ENCODE measurements at places on chromosomes 2 and 18. TPM values are rescaled to one million over a fixed set of nuclear protein-coding genes. Genes with fewer than 3 reads are reported as not detected.

- DNase-seq: no peak
Measured at GRCh38 chr2:66575625-66576310, 140.8 kb downstream of the MEIS1 start.

DNA sequence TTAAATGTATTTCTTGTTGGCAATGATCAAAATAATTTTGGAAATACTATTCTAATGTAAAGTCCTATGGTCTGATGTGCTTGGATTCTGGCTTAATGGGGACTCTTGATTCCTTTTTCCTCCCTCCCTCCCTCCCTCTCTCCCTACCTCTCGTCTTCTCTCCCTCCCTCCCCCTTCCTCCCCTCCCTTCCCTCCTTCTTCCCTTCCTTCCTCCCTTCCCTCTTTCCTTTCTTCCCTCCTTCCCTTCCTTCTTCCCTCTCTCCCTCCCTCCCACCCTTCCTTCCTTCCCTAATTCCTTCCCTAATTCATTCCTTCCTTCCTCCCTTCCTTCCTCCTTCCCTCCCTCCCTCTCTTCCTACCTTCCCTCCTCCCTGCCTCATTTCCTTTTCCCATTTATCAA lies 19.9 kb upstream of the NCKAP5 start:
- no peak for DNase-seq

- no peak for DNase-seq
Measured at GRCh38 chr2:186751790-186752189, 57.9 kb downstream of the FAM171B start.

DNA sequence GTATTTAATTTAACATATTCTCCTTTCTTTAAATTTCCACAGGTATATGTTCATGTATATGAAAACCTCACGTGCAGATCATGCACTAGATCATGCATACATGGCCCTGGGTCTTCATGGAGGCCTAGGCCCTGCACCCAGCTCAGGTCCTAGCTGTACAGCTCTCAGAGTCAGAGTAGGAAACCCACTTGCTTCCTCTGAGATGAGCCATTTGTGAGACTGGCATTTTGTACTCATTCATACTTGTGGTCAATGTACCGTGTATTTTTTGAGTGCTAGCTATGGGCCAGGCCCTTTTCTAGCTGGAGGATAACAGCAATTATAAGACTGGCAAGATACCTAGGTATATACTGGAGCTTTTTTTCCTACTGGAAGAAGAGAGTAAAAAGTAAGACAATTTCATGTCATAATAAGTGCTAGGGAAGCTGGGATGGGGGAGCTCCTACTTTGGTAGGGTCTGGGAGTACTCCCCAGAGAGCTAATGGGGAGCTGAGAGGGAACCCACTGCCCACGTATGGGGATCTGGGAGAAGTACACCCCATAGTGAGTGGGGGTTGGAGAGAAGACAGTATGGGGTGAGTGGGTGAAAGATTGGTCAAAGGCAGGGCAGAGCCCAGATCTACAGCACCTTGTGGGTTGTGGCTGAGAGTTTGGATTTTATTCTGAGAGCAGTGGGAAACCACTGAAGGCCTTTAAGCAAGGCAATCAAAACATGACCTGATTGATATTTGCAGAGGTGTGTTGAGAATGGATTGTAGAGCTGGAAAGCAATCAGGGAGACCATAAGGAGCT lies 72.0 kb downstream of the POLE4 start:
- no peak for DNase-seq

DNA sequence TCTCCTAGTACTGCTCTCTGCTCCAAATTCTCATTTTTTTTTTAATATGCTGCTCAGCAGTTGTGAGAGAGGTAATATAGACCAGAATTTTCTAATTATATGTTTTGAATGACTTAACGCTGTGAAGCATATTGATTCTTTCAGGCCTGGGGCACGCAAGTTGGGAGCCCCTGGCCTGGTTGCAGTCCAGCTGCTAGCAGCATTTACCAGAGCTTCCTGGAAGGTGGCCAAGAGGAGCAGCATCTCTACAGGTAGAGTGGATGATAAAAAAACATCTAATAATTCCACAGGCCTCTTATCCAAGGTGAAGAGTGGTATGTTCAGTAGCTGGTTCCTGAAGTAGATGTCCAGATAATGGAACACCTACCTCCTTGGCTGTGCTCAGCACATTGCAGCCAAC lies 7.3 kb upstream of the UGP2 start:
- DNase-seq: no peak

DNA sequence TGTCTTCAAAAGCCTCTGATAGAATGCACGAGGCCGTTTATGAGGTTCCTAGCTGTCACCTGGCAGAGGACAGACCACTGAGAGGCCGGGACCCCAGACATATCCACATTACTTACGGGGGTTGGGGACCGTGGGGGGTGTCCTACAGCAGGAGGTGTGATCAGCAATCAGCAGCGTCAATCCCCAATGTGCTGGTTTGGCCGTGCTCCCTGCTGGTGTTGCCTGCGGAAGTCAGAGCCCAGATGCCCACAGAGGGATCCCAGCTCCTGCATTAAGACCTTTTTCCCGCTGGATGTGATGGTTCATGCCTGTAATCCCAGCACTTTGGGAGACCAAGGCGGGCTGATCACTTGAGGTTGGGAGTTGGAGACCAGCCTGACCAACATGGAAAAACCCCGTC lies 20.8 kb upstream of the SP5 start:
- DNase-seq: no peak

DNA sequence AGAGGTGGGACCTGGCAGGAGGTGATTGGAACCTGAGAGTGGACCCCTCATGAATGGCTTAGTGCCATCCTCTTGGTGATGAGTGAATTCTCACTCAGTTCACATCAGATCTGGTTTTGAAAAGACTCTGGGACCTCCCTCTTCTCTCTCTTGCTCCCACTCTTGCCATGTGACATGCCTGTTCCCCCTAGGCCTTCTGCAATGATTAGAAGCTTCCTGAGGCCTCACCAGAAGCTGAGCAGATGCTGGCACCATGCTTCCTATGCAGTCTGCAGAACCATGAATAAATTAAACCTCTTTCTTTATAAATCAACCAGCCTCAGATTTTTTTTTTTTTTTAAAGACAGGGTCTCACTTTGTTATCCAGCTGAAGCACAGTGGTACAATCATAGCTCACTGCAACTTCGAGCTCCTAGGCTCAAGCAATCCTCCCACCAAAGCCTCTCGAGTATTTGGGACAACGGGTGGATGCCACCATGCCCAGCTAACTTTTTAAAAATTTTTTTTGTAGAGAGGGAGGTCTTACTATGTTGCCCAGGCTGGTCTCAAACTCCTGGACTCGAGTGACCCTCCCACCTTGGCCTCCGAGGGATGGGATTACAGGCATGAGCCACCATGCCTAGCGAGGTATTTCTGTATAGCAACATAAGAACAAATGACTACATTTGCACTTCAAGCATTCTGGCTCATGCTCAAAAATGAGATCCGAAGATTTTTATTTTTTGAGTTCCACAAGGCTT lies 2.0 kb upstream of the ZFAND2B start:
- no peak for DNase-seq

- DNase-seq: no peak
Measured at GRCh38 chr2:134792186-134792585, 46.2 kb upstream of the ACMSD start.

GRCh38 chr2:208713066-208713745 lies 306.6 kb downstream of the PTH2R start:
- DNase-seq: no peak

GRCh38 chr2:224194161-224194560 lies 155.1 kb upstream of the SERPINE2 start:
- no peak for DNase-seq

DNA sequence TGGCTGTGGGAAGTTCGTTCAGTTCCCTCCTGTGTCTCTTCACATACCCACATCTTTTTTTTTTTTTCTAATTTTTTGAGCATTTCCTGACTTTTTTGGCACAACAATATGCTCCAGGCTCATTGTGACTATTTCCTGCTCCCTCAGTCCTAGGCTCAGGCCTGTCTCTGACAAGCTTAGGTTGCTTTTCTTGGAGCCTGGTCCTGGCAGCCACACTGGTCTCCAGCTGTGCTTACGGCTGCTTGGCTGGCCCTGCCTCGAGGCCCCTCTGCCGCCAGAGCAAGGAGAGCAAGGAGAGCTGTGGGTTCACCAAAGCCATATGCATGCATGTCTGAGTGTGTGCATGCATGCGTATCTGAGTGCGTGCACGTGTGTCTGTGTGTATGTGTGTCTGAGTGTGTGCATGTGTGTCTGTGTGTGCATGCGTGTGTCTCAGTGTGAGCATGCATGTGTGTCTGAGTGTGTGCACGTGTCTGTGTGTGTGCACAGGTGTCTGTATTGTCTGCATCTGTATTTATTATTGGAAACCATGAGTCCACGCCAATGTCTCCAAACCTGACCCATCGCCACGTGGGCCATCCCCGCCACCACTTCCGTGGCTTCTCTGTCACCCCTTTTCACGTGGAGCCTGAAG lies 766.1 kb upstream of the SALL3 start:
- DNase-seq: peak; percentile 81

- DNase-seq: no peak
Measured at GRCh38 chr18:25392192-25392591, 40.2 kb upstream of the ZNF521 start.

DNA sequence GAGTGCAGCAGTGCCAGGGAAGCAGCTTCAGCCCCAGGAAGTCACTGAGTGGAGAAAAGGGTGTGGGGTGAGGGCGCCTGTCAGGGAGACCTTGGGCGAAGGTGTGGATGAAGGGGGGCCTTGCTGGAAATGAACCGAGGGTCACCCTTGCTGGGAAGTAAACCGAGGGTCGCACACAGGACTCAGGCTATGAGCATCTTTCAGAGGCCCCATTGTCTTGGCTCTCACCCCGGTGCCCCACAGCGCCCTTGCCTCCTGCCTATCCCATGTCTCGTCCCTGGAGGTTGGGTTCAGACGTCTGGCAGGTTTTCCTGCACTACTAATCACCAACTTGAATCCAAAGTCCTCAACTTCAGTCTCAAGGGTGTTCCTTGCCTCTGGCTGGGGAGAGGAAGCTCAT lies 122.8 kb upstream of the PXDN start:
- no peak for DNase-seq

DNA sequence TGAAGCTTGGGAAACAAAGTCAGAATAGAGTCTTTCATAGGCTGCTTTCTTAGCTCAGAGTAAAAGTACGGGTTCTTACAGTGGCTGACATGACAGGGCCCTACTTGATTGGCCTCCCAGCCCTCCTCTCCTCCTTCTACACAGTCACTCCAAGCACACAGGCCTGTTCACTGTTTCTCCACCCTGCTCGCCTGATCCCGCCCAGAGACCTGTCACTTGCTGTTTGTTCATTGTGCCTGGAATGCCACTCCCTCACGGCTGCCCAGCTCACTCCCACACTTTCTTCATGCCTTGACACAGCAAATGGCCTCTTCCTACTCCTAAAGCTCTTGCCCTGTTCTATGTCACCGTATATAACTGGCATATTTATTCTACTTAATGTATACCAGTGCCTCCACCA lies 104.8 kb downstream of the MAP4K4 start:
- DNase-seq: no peak

GRCh38 chr2:206389164-206389563 lies 54.2 kb upstream of the ADAM23 start:
- no peak for DNase-seq

- no peak for DNase-seq
Measured at GRCh38 chr2:234412726-234413125, 84.2 kb downstream of the ARL4C start.

DNA sequence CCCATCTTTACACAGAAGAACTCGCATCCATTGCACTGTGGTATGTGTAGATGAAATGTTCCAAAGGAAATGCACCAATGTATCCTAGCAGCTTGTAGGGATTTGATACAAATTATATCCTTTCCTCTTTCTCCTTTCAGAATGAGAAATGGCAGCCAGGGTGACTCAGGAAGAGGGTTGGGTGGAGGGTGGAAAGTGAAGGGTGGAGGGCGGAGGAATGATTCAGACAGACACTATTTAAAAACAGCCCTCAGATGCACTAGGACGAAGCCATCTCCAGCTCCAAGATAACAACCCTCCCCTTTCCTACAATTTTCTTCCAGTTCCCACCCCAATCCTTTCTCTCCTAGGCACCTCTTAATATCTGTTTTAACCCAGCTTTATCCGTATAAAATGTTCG lies 96.2 kb upstream of the STK39 start:
- no peak for DNase-seq

DNA sequence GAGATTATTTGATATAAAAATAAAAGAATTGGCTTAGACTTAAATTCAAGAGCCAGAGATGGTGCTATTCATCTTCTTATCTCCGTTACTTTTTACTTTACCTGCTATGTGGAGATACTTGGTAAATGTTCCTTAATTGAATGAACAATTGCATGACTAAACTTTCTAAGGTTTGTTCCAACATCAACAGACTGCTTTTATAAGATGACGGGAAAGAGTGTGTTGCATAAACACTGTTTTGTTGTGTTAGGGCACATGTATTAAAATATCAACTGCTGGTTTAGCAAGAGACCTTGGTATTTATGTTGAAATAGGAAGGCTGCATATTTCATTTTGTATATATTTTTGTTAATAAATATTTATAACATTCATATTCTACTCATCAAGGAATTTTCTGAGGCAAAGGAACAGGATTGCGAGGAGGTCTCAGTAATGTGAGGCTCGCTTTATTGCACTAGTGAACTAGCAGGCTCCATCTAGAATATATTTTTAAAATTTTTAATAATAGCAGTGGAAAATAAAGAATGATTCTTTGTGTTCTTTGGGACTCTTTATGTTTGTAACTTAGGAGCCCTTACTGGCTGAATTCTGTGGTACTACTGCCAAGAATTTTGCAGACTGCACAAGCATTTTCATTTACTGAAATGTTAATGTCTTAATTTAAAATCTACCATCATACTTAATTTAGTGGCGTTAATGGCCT lies 10.7 kb upstream of the NFE2L2 start:
- no peak for DNase-seq

DNA sequence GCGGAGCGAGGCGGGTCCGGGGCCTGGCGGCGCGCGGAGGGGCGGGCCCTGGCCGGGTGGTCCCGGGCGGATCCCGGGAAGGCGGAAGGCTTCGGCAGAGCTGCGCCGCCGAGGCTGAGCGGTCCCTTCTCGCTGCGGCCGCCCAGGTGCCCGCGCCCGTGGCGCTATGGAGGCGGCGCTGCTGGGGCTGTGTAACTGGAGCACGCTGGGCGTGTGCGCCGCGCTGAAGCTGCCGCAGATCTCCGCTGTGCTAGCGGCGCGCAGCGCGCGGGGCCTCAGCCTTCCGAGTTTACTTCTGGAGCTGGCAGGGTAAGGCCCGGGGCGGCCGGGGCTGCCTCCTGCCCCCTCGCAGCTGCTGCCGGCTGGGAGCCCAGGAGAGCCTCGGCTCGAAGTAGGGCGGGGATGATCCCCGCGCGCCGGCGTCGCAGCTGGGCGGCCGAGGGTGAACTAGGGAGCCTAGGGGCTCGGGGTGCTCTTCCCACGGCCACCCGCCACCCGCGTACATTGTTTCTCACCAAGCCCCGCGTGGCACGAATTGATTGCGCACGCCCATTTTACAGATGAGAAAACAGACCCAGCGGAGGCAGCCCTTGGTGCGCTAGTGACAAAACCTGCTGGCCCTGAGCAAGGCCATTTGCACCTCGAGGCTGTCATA lies at the start of gene SLC66A3:
Gene SLC66A3 (plus strand): TSS at position 87 of the 655 bp plus-strand sequence. CDS start 80 bp downstream, at position 167.
- no peak for DNase-seq

- peak; percentile 45 for DNase-seq
Measured at GRCh38 chr2:240623531-240624010, 1.7 kb upstream of the GPR35 start.

GRCh38 chr2:217402144-217402543 lies 542.3 kb upstream of the TNP1 start:
- no peak for DNase-seq

EPB41L3 gene
- total RNA-seq: 10.5 TPM

GPR45 gene
- not detected for total RNA-seq

PRSS56 gene
- 0.11 TPM for total RNA-seq

CCDC85A gene
- total RNA-seq: 5.3 TPM

NFATC1 gene
- total RNA-seq: 18.5 TPM

RAD51AP2 gene
- total RNA-seq: 0.11 TPM

LYPD6B gene
- total RNA-seq: not detected

ZNF385B gene
- 0.35 TPM for total RNA-seq
